ENCODE measurements at places on chromosomes 13 and 19. TPM values are rescaled to one million over a fixed set of nuclear protein-coding genes. Genes with fewer than 3 reads are reported as not detected.

GRCh38 chr13:28464861-28465460 is 30.0 kb downstream of the FLT1 start:
- DNase-seq: no peak

- DNase-seq: peak; percentile 68
Measured at GRCh38 chr19:53908106-53908934, 758 bp upstream of the CACNG7 start.

DNA sequence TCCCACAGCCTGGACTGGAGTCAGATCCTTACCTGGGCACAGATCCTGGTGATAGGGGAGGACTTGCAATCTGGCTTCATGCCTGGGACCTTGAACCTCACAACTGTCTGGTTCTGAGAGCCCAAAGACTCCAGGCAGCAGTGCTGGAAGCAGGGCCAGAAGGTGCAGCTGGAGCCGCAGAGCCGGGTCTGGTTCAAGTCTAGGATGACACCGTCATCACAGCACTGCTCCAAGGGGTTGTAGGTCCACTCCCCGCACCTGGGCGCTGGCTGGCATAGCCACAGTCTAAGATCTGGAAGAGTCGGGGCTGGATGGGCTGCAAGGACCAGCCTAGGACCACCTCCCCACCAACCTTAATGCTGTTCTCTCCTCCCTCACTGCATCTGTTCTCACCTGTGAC is 677 bp downstream of the IGFL4 start:
- DNase-seq: no peak

DNA sequence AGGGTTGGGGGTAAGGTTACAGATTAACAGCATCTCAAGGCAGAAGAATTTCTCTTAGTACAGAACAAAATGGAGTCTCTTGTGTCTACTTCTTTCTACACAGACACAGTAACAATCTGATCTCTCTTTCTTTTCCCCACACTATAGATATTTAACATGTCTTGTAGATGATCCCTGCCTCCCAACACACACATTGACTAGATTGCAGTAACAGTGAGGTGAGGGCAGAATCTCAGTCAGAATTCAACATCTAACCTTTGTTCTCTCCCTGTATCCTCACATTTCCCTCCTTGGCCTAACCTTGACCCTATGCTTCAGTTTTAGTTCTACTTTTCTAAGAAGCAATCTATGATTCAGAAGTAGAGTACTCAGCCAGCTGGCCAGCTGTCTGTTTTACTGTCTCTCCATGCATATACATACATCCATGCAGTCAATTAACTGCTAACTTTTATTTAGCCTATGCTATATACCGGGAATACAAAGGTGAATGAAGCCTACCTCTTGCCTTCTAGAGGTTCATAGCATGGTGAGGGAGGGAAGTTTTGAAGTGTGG is 18.1 kb downstream of the DNAJC15 start:
- no peak for DNase-seq

DNA sequence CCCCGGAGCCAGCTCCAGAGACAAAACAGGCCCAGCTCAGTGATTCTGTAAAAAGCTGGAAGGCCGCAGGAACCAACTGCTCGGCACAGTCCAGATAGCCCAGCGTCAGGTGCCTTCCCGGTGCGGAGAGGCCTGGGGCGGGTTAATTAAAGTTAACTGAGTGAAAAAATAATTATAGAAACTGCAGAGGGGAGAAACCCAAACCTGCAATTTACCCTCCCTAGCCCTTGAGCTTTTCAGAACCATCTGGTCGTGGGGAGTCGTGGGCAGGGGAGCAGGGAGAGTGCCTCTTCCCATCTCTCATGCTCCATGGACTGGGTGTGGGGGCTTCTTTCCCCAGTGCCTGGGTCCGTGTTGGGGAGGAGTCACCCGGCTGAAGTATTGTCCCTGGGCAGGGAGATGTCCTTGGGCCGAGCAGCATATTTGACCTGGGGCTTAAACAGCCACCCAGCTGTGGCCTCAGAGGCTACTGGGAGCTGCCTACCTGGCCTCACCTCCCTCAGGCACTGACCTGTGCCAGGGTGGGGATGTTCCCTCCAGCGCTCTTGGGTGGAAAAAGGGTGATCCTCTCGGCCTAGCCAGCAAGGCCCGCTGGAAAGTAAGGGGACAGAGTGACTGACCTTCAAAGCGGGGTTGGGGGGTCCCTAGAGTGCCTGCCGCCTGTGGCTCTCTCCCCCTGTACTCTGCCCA is 65.9 kb downstream of the CHST8 start:
- DNase-seq: no peak

DNA sequence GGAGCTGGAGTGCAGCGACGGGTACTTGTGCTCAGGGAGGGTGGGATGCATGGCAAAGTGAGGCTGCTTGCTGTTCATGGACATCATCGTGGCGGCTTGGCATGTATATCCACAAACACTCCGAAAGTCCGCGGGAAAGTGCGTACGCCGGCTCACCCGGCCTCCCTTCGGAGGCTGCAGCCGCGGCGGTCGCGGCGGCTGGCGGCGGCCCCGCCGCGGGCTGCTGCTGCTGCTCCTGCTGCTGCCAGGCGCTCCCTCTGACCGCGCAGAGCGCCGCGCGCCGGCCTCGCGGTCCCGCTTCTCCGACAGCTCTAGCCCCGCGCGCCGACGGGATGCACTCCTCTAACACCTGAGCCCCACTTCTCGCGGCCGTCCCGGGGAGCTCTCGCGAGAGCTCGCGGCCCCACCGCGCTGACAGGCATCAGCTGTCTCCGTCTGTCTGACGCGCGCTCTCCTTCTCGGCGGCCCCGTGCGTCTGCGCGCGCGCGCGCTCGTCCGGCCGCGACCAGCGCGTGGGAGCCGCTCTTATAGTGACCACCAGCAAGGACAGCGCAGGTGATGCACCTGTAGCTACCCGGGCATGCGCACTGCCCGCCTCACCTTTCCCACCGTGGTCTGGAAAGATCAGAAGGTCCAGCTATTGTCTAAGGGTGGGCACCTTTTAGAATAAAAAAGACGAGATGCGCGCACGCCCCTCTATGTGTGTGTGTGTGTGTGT is at the start of gene POU4F1:
Gene POU4F1, minus strand, starts transcription at position 313 of the 718 bp plus-strand sequence. Its CDS starts 226 bp downstream, at position 87.
- DNase-seq: no peak

- DNase-seq: no peak
Measured at GRCh38 chr19:29789007-29789406, 22.8 kb upstream of the CCNE1 start.

DNA sequence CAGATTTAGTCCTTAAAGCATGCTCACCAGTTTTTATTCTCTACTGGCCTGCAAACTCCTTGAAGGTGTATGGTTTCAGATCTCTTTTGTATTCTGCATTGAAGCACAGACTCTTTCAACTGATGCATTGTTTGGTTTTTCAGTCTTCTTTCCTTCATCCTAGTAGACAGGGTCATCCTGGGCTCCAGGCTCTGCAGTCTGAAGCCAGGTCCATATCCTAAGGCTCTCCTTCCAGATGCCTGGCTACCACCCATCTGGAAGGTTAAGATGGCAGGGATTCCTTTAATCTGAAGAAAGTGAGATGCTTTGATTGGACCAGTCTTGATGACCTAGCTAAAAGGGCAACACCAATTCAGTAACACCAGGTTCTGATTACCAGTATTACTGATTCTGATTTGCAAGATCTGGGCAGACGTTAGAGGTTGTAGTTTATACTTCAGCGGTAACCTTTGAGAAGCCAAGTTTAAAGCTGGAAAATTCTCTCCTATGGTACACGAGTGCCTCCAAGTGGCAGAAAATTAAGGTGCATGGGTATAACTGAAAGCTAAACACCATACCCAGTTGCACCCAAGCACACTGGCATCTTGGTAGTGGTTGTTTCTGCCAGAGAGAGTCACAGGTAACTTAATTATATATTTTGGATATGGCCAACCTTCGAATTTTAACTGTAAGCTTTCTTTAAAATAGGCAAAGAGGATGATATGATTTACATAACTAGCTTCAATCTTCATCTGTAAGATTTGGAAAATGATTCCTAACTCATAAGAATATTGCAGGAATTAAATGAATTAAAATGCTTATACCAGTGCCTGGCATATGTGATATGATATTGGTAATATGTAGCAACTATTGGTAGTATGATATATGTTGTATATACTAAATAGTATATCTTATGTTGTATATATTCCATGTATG is 1651.9 kb upstream of the MIR17HG start:
- peak; percentile 93 for DNase-seq

- no peak for DNase-seq
Measured at GRCh38 chr19:50482916-50483315, 6.3 kb upstream of the GARIN5A start.

DNA sequence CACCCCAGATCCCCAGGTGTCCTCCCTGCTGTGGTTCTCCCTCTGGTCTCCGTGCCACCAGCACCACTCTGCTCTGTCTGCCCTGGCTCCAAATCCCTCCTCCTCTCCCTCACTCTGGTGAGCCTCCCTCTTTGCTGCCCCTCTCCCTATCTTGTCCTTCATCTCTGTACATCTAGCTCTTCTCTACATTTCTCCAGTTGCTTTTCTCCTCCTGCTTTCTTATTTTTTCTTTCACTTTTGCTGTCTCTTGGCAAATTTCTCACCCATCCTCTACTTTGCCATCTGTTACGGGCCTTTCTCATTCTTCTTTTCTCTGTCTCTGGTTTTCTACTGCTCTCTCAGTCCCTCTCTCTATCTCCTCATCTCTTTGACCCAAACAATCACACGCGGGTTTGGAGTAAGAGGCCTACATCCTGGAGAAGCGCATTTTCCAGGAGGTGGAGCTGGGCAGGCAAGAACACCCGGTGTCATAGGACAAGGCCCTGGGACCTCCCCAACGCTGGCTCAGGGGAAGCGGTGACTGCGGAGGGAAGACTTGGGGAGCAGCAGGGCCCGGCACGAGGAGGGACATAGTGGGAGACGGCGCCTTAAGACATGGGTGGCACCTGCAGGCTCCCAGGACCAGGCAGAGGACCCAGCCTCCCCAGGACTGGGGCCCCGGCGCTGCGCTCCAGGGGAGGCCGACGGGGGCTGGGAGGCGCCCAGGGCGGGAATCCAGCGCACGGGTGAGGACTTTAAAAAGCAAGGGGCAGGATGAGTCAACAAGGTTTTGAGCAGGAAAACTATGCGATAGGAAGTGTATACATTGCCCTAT is 9.9 kb downstream of the ZNF611 start:
- no peak for DNase-seq

GRCh38 chr19:48989701-48990291 is 3.3 kb downstream of the GYS1 start:
- no peak for DNase-seq

Gene ZNF814
- total RNA-seq: 16.3 TPM

Gene HS6ST3
- total RNA-seq: not detected

Gene ZNF682
- 20.6 TPM for total RNA-seq

Gene PSG2
- total RNA-seq: not detected

Gene KATNAL1
- total RNA-seq: 35.6 TPM

Gene IZUMO2
- not detected for total RNA-seq

Gene CNMD
- total RNA-seq: not detected

Gene TINCR
- not detected for total RNA-seq

Gene SNRPD2
- total RNA-seq: 540 TPM
